ENCODE measurements at places on chromosomes 1 and 21.

DNA sequence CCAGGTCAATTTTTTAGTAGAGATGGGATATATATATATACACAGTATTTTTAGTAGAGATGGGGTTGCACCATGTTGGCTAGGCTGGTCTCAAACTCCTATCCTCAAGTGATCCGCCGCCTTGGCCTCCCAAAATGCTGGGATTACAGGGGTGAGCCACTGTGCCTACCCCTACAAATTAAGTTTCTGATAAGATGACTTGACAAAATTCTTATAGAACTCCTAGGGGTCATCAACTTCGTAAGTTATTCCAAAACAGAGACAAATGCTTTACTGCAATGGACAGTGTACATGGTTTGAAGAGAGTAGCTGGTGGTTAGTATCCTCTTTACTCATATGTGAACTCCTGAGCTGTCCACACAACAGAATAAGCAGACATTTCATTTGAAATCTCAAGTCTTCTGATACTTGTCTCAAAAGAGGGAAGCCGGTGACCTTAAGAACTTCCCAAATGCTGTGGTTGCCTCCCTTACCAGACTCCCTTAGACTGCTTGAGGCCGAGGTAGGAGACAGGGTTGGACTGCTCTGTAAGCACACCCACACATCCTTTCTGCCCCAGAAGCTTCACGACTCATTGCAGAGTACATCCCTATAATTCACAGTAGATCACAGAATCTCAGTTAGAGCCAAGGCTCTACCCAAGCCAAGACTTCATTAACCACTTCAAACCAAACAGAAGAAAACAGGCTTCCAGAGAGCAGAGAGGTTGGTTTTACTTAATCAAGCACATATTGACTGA, 244.1 kb upstream of the IRF2BP2 start:
- no peak for DNase-seq

DNA sequence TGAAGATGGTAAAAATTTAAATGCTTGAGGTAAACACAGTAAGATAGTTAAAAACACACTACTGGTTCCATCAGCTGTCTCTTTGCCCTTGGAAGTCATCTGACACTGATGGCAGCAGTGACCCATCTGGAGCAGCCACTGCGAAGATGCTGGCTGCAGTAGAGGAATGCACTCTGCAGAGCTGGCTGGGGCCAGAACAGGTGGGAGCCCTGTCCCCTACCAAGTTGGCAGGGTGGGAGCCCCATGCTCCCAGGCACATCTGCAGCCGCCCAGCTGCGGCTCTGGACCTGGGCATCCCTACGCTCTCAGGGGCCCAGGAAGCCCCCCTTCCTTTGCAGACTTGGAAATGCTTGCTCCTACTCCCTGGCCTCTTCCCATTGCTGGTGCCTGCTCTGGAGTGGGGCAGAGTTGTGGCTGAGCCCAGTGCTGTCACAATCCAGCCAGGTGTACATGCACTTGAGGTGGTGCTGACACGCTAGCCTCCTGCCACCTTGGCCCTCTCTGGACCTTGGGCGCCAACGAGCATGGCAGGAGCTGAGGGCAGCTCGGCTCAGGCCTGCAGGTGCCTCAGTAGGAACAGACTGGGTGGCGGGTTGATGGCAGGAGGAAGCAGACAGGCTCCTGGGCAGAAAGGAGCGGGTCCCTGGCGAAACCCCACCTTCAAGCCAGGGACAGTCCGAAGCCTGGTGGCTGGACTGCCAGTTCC, 227.0 kb downstream of the FGGY start:
- no peak for DNase-seq

GRCh38 chr21:44870748-44871495, 2.6 kb downstream of the PTTG1IP start:
- DNase-seq: no peak

DNA sequence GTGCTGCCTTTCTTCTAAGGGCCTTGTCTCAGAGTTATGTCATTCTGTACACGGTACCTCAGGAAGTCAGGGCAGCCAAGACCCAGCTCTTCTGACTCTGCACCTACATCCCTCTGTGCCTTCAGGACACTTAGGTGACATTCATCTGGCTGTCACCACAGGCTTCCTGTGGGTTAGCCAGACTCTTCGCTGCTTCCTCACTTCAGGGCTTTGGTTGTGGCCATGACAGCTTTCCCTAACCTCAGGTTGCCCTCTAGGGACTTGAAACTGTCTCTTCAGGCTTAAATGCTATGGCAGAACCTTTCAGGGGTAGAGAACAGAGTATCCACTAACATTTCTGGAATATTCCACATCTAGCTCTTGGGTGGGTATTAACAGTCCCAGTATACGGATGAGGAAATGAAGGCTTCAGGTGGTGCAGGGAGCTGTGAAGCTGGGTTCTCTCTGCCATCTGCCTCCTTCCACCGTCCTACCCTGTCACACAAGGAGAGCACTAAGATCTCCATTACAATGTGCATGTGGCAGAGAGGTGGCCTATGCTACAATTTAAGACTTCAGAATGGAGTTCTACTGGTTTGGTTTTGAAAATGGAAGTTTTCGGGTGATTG, 9.9 kb downstream of the TSSK3 start:
- no peak for DNase-seq

GRCh38 chr1:206694171-206695124, 9.7 kb downstream of the MAPKAPK2 start:
- no peak for DNase-seq

GRCh38 chr1:98393719-98394118, 267.8 kb upstream of the SNX7 start:
- no peak for DNase-seq

- no peak for DNase-seq
Measured at GRCh38 chr1:25064465-25065240, 134.6 kb upstream of the RUNX3 start.

DNA sequence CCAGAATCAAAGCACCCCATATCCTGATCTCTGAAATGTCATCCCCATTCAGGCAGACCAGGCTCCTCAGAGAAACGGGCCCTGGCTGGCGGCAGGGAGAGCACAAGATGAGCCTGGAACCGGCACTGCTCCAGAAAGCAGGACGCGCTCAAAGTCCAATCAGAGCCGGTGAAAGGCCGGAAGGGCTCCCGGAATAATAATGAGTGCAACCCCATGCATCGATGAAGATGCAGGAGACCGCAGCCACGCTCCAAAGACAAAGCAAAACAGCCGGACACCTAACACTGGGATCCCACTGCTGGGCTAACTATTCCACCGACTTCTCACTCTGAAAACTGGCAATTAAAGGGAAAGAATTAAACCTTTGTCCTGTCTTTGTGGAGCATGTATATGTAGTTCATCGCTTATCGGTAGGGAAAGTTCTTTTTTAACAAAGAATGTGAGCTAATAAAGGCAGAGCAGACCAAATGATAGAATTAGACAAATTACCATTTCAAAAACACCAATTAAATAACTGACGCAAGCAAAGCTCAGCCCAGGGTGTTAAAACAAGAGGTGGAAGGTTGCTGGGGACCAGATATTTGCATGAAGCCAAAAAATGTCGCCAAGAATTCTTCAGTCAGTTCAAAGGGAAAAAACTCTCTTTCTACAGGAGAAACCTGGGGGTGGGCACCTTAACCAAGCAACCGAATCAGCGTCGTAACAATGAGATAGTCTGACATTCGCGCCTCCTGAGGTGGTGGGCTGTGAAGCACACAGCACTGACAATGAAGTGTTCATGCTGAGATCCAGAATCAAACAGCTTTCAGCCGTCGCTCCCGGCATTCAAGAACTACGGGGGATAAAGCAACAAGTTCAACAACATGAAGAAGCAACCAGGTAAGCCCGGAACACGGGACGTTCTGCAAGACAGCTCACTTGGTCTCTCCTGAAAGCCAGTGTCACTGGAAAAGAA, 95.2 kb downstream of the NPHP4 start:
- no peak for DNase-seq

GRCh38 chr1:10380594-10381275, 18.1 kb upstream of the PGD start:
- no peak for DNase-seq

DNA sequence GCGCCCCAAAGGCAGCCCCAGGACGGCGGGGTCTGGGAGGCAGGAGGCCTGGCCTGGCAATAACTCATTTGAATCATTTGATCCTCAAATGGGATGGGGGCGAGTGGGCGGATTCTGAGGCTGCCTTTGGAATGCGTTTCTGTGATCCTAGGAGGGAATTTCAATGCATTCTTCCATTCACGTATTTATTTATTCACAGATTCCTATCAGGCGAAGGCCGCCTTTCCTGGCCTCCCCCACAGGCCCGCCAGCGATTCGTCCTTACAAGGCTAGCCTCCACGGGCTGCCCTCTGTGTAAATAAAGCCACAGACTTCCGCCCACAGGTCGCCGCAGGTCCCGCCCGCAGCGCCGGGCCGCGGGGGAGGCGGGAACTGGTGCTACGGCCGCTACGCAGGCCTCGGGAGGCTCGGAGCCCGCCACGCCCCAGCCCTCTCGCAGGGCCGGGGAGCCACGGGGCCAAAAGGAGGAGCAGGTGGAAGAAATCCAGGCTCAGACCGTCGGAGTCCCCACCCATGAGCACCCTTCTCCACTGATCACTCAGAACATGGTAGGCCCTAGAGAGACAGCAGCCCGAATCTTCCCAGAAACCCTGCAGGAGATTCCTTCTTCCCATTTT, 31.3 kb upstream of the JUN start:
- DNase-seq: no peak

DNA sequence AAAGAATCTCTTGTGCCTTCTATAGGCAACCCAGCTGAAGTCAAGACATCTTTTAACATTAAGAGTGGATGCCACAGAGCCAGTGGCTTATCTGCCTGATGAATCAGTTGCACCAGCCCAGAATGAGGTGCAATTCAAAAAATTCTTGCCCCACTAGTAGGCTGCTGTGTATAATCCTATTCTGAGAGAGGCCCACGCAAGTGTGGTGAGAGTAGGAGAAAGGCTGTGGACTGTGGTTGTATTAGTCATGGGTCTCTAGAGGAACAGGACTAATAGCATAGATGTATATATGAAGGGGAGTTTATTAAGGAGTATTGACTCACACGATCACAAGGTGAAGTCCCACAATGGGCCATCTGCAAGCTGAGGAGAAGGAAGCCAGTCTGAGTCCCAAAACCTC, 216.4 kb downstream of the LTN1 start:
- DNase-seq: no peak

DNA sequence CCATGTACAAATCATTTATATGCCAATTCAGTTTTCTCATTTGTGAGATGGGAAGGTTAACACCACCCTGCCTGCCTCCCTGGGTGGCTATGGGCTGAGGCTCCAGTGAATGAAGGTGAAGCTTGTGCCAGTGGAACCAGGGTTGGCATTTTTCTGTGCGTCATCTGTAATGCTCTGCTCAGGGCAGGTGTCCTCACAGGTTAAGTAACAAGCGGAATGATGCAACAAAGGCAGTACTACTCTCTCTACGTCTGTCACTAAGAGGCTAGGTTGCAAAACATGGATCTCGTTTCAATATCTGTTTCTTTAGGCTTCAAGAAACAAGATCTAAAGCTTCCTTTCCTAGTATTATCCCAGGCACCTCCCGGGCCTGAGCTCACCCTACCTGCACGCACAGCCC, 67.0 kb upstream of the ZNF648 start:
- no peak for DNase-seq

DNA sequence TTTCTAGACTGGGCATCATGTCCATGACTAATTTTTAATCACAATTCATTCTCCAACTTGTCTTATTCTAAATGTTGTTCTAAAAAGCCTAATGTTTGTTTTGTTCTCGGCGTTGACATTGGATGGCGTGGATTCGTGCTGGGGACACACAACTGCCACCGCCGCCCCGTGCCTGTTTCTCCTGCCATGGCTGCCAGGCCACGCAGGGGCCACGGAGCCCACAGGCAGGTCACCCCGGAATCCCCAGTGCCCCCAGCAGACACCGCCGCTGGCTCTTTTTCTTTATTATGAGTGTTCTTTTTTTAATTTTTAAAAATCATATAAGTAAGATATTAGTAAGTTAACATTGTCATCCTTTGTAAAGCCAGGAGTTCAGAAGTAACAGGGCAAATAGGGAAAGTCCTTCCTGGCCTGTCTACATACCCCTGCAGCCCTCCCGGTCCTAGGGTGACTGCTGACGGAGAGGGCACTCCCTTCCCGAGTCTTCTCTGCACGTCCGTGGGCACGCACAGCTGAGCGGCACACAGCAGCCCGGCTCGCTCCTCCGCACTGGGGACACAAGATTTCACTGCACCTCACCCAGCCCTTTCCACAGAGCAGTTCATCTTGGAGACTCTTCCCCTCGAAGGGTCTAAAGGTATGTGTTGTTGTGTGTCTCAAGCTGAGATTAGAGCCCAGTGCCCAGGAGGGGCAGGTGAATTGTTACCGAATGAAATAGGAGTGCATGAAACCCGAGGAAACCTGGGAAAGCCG, 32.1 kb downstream of the KRTAP10-1 start:
- DNase-seq: no peak

DNA sequence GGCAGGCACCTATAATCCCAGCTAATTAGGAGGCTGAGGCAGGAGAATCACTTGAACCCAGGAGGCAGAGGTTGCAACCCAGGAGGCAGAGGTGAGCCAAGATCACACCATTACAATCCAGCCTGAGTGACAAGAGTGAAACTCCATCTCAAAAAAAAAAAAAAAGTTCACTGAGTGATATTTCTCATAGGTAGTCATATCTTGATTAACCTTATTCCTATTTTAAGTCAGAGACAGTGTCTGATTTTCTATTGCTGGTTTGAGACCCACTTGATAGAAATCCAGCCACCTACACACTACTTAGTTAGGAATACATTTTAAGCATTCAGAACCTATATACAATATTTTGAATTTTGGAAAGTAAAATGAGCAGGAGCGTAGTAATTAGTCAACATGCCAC, 357.4 kb upstream of the ADGRL2 start:
- no peak for DNase-seq

- DNase-seq: no peak
Measured at GRCh38 chr1:87495870-87496269, 167.2 kb downstream of the LMO4 start.

DNA sequence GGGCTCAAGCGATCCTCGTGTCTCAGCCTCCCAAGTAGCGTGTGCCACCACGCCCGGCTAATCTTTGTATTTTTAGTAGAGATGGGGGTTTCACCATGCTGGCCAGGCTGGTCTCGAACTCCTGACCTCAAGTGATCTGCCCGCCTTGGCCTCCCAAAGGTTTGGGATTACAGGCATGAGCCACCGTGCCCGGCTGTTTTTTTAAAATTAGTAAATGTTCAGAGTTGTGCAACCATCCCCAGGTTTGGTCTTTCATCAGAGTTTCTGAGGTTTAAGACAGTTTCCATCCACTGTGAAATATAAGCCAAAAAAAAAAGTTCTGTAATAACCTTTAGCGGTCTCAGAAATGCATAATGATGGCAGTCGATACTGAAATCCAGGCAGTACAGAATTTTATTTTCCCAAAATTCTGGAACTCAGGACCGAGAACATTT, 550 bp upstream of the SYT11 start:
- no peak for DNase-seq
